ENCODE measurements at places on chromosomes 12 and 14.

GRCh38 chr12:75684678-75685616, 173.5 kb upstream of the KRR1 start:
- DNase-seq: no peak

DNA sequence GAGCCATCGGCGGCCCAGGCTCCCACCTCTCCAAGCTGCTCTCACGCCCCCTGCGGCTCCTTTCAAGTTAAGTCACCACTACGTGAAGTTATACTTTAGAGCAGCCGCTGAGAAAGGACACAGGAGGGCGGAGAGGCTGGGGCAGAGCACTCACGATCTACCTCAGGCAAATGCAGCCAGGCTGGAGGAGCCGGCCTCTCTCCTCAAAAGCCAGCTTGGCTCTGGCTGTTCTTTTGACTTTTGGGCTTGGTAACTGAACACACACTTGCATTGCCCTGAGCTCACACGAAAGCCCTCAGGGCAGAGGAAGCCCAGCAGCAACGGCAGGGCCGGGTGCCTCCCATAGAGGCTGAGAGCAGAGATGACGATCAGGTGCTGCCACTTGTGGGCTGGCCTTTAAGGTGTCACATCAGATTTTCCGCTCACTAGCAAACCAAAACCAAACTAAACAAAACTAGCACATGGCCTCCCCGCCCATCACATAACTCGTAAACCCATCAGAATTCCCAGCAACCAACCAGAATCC, 75.2 kb downstream of the PITPNM2 start:
- DNase-seq: no peak

DNA sequence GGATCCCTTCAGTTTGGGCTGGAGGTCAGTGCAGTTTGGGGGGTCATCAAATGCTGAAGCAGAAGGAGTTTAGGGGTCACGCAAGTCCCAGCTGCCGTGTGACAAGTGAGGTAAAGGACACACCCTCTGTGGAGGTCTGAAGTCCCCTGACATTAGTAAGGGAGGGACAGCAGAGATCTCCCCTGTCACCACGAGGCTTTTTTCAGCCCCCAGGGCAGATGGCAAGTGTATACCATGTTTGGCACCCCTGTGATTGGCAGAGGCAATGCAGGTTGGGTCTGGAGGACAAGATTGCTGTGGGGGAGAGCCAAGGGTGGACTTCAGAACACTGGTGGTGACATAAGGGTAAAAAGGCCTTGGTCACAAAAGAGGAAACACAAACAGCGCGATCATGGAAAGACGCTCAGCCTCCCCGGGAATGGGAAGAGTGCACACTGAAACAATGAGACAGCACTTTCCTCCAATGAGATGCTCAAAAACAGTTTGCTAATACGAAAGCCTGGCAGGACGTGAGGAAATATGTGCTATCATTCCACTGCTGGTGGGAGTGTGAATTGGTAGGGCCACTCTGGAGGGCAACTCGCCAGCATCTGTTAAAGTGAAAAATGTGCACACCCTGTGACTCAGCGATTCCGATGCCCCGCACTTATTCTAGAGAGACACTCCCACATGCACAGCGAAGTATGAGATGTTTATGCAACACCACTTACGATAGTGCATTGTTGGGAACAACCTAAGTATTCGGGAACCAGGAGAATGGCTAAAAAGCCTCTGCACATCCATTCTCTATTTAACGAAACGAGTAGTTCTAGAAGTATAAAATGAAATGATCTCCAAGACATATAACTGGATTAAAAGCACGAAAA, 14.4 kb upstream of the CD27 start:
- DNase-seq: peak; percentile 67

GRCh38 chr12:131740626-131741025, 29.7 kb downstream of the SFSWAP start:
- DNase-seq: no peak

GRCh38 chr12:113778432-113779132, 187.5 kb downstream of the RBM19 start:
- no peak for DNase-seq

- DNase-seq: no peak
These were observed 282.1 kb downstream of the TMTC2 start for GRCh38 chr12:82968631-82969367.

DNA sequence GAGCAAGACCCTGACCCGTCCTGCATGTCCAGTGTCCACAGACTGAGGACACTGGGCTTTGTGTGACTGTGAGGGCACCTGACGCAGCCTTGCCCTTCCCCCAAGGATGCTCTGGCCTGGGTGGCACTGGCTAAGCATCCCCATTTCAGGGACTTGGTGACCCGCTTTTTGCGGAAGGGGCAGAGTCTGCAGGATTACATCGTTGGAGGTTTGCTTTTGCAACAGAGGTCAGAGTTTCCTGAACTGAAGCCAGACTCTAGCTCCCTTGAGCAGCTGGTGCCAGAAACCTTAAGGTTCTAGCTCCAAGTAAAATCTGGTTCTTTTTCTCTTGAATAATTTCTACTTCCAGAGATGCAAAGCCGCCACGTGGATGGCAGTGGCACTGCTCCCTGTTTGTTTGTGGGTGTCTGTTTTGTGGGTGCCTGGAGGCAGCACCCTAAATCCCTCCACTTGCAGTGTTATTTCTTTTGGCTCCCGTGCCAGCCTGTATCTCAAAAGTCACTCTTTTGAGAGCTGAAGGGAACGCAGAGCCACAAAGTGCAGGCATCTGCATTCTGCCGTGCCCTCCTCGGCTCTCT, 184.7 kb downstream of the TSPAN9 start:
- no peak for DNase-seq

DNA sequence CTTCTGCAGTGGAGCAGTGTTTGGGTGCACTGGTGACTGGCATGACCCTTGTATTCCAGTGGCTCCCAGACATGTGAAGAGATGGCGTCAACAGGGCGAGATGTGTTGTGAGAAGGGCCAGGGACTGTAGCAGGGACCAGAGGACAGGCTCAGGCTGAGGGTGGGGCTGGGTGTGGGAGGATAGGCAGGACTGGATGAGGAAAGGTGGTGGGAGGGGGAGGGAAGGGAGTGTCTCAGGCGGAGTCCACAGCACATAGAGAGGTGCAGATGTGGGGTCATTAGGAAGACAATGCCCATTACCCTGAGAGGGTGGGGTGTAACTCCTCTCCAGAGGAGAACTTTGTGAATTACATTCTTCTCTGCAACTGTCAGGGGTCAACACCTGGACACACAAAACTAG, 78.5 kb downstream of the DICER1 start:
- no peak for DNase-seq

DNA sequence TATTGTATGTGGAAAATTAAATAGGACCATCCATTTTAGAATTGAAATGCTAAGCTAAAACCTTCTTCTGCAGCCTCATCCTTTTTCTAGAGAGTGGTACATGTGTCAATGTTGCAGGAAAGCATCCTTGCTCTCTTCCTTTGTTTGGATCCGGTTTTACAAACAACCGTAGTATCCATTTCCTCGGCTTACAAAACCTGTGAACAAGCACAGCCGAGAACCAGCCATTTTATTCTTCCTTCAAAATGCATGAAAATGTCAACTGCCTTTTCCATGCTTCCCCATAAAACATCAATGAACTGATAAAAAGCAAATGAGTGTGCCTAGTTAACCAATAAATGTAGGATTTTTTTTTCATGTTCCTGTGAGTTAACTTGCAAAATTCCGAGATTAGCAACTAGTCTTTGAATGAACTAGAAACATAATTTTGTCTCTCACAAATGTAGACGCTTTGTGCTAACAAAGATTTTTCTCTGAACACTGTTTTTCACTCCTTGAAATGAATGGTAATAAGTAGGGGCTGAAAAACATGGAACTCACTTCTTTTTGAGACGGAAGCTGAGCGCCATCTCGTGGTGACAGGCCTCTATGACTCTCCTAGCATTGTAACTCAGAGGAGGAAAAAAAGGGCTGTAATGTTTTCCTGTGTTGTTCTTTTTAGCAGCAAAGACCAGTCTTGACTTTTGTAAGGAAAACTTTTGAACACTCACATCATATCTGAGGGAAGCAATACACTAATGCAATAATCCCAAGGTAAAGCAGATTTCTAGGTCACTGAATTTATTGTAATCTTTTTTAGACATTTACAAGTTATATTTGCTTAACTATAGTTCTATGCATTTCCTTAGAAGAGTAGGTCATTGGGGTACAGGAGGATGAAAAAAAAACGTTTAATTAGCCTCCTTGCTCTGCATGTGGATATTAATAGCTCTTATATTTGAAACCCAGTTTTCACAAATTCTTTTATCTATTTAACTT, 157.4 kb upstream of the FOXG1 start:
- DNase-seq: peak; percentile 87

DNA sequence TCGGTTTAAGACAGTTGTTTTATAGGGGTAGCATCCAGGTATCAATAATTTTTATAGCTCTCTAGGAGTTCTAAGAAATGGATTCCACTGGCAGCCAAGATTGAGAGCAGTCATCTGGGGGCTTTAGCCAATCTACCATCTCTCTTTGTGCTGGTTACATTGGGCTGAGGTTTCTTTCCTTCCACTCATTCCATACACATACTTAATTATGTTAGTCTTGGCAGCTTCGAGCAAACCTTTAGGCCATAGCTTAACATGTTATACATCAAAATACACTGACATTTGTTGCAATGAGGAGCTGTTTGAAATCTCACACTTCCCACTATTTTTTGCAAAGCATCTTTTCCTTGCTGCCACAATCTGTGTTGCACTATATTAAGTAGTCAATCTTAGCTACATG, 63.1 kb downstream of the ARMH4 start:
- no peak for DNase-seq

GRCh38 chr12:65649126-65649525, 175.2 kb upstream of the HMGA2 start:
- no peak for DNase-seq

DNA sequence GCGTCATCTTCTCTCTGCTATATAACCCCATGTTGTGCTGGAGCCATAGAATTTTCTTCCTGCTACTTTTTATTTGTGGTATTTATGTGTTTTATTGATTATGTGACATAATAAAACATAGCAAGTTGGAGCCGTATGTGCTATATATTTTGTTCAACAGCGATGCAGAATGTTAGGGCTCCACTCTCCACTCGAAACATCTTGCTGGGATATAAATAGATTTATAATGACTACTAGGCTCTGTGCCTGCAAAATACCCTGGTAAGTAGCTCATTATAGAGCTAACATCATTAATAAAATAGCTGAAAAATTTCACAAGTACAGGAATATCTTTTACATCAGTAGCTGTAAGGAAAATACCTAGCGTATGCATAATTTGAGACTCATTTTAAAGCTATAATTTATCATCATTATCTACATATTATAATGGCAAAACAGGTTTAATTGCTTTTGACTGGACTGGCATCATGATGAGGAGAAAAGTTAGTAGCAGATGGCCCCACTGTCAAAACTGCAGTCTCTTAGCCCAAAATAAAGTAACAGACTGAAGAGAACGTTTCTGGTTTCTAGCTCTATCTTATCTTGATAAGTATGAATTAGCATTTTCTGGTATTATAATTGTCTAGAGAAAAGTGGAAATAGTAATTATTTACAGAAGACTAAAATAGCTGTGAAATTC, 263.0 kb downstream of the NEDD1 start:
- no peak for DNase-seq

DNA sequence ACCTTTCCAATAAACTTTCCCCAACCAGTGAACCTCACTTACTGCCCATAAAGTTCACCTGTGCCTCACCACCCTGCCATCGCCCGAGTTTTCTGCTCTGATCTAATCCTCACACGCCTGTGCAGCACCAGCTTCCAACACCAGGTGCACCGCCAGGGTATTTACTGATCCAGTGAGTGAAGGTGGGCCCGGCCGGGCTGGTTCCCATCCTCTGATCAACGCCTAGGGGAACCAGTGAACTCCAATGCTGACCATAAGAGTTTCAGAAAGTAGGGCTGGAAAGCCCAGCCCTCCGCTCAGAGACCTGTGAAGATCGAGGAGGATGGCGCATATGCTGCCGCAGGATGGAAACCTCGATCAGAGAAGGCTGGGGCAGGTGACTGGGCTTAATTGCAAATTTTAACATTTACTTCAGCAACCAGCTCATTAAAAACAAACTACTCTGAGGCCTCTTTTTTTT, 685 bp upstream of the MYL6B start:
- peak; percentile 57 for DNase-seq

DNA sequence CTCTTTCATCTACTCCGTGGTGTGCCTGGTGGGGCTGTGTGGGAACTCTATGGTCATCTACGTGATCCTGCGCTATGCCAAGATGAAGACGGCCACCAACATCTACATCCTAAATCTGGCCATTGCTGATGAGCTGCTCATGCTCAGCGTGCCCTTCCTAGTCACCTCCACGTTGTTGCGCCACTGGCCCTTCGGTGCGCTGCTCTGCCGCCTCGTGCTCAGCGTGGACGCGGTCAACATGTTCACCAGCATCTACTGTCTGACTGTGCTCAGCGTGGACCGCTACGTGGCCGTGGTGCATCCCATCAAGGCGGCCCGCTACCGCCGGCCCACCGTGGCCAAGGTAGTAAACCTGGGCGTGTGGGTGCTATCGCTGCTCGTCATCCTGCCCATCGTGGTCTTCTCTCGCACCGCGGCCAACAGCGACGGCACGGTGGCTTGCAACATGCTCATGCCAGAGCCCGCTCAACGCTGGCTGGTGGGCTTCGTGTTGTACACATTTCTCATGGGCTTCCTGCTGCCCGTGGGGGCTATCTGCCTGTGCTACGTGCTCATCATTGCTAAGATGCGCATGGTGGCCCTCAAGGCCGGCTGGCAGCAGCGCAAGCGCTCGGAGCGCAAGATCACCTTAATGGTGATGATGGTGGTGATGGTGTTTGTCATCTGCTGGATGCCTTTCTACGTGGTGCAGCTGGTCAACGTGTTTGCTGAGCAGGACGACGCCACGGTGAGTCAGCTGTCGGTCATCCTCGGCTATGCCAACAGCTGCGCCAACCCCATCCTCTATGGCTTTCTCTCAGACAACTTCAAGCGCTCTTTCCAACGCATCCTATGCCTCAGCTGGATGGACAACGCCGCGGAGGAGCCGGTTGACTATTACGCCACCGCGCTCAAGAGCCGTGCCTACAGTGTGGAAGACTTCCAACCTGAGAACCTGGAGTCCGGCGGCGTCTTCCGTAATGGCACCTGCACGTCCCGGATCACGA, 2.2 kb downstream of the SSTR1 start:
- DNase-seq: no peak

GRCh38 chr12:73106896-73107295, 834.7 kb downstream of the TRHDE start:
- DNase-seq: no peak

GRCh38 chr12:31797230-31797872, 68.5 kb upstream of the AMN1 start:
- DNase-seq: no peak

Measured in head of caudate nucleus (tissue), 42 donors.